Left forelimb (tissue), 1 donor: ENCODE measurements at places on chromosomes 5 and 9.

DNA sequence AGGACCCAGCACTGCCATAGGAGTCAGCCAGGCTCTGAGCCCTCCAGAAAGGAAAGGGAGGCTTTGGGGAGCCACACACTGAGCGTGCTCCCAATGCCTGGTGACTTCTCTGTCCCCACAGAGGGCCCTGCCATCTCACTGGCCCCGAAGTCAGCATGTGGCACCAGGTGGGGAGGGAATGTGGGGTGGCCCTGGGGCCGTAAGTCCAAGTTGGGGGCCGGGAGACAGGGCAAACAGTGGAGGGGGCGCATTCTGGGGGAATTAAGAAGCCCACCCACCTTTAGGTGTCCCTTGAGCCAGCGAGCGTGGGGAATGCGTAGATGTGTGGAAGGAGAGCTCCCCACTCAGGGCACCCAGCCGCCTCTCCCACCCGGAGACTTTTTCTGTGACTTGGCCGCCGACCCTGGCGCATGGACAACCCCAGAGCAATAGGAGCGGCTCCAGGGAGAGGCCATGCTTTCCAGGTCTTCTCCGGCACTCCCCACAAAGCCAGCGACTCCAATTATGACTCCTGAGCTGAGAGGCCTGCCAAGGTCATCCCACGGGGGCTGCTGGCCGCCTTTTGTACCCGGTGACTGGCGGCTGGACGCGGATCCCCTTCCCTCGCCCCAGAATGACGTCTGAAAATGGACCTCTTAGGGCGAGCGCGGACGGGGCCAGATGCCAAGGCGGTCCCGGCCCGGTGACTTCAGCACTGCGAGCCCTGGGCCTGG, 9.8 kb downstream of the IRX1 start:
- no peak for DNase-seq

DNA sequence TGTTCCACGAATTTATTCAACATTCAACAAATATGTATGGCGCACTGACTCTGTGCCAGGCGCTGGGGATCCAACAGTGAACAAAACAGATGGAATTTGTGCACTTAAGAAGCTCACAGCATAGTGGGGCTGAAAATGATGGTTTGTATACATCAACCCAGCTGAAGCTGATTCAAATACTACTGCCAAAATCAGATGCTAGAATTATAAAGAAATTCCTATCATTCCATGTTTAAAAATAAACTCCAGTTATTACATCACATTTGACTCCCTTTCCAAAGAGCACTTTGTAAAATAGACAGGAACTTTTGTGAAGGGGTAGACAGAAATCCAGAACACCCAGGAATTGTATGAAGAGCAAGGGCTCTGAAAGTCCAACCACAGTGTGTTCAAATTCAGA, 54.1 kb downstream of the ZNF608 start:
- DNase-seq: no peak

DNA sequence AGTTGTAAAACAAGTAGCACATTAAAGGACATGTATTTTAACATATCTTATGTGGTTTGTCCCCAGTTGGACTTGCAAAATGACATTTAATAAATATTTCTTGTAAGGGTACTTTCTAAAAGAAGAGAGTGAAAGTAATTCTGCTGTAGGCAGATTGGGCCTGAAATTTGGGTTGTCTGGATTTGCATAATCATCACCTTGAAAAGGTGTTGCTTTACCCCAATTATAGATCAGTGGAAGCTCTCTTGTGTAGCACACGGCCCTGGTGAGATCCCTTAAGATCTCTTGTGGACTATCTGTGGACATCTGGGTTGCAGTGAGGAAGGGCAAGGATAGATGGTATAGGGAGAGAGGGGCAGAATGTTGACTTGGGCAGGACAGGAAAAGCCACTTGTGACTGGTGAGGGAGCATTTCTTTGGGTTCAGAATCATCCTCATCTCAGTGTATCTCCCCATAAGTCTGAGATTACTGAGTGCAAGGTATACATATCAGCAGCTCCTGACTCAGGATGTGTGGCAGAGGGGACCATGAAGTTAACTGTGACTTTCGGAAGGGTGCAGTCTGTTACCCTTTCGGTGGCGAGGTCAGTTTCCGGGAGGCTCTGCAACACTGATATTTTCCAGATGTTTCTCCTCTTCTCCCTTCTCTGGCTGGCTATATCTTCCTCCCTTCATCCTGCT, 2.0 kb upstream of the TNFAIP8 start:
- no peak for DNase-seq

DNA sequence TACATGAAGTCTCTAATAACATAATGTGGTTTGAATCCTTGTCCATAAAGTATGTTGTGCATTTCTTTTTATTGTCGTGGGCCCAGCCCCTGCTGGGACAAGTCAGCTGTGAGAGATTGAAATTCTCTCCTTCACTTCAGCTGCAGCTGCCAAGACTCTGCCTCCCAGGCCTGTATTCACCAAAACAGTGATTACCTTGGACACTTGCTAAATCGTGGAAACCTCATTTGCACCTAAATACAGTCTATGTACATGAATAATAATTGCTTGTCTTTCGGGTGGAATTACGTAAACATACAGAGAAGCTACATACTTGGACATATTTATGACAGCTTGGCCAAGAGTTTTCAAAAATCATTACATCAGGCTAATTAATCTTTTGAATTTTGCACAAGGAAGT, 898.5 kb upstream of the SEMA6A start:
- DNase-seq: no peak

- DNase-seq: peak; percentile 81
Measured at GRCh38 chr9:132768932-132769905, 99.0 kb downstream of the GTF3C4 start.

DNA sequence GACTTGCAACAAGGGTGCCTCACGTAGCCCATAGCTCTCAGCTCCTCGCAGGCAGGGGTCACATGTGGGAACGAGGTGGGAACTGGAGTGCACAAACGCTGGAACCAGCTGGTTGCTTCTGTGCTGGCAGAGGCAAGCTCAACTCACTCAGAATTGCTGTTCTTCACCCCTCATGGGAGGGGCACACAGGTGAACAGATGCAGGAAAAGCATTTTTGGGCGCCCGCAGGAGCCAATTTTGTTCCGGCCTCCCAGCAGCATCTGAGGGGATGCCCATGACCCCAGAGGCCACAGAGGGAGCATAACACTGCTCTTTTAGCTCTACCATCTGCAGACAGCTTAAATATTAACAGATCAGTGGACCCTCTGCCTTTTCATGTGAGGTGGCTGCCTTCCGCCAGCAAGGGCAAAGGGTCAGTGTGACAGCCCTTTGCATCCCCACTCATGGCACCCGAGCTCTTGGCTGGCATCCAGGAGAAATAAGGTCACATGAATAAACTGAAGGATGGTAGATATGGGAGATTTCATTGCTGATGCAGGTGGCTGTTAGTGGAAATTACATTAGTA, 196.2 kb downstream of the SLCO4C1 start:
- no peak for DNase-seq

DNA sequence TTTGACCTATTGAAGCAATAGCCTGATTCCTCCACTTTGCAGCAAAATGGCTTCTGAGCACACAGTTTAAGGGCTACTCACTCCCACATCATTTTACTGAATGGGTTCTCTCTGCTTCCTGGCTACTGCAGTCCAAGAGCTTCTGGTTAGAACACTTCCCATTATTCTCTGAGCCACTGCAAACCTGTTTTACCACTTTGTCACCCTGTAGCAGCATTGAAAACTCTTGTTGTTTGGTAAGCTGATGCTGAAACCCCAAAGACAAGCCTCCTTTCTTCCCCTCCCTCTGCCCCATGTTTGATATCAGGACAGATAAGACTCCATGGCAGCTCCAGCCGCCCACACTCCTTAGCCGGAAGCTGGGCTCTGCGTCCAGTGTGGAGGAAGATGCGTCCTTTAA, 84.4 kb upstream of the RARS1 start:
- no peak for DNase-seq

DNA sequence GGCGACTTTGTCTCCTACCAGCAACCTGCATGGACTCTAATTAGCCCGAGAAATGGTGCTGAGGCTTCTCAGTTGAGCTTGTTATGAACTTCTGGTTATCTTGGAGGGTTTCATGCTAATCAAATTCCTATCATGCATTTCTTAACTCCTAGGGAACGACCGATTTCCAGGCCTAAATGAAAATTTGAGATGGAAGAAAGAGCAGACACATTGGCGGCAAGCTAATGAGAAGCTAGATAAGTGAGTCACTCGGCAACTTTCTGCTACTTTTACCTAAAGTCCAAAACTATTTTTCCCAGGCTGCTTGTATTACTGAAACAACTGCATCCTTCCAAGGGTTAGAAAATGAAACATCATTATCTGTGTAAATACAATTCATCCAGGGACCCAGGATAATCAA, 207.2 kb downstream of the DOCK8 start:
- DNase-seq: no peak

DNA sequence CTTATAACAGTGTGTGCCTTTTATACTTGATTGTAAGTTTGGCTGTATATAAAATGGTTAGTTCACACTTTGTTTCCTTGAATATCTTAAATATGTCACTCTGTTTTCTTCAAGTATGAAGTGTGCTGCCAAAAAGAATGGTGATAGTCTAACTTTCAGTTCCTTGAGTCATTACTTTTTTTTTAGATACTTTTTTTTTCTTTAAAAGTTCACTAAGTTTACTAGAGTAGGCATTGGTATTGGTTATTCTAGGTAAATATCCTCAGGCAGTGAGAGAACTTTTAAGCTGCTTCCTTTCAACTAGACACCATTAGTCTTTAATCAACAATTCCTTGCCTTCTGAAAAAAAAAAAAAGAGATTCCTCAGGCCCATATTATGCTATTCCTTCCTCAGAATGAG, 41.9 kb downstream of the SPEF2 start:
- DNase-seq: no peak

DNA sequence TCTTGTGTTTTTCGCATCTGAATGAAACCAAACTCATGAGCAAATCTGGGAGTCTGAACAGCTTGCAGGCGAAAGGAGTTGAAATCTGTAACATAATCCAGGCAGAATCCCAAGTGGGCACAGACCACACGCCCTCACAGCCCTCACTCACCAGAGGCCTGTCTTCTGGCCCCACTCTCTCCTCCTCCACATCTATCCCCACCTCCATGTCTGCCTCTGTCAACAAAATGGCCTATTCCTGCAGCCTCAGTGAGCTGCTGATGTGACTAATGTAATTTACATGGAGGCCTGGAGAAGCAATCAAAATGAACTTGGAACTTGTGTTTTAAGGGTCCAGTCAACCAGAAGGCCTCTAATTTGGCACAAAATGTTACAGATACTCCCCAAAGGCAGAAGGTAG, 136.6 kb downstream of the GNA14 start:
- DNase-seq: no peak

GRCh38 chr9:101307051-101307450, 77.8 kb downstream of the BAAT start:
- DNase-seq: no peak

DNA sequence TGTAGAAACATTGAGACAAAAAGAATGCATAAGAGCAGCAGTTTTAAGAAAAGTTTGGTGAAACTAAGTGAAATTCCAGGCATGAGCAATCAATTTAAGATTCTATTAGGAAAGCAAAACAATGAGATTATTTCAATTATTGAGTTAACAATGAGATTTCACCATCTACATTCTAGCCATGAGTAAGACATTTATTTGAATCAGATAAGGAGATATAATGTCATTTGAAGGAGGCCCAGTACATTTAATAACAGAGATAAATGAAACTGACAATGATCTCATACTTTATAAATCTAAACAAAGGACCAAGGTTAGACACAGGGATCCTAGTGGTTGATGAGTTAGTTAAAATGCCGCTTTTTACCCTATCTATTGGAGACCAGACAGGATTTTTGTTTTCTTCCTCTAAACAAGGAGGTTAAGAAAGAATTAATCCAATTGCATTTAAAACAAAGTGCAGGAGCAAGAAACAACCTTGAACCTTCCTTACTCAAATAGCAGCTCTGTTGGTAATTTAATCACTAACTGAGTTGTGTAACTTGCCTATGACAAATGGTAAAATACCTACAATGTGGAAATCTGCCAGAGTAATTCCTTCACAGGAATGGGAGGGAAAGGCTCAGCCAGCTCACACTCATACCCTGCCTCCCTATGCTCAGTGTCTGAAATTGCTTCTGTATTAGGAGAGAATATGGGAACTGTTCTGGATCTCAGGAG, 103.5 kb upstream of the NR3C1 start:
- DNase-seq: no peak

DNA sequence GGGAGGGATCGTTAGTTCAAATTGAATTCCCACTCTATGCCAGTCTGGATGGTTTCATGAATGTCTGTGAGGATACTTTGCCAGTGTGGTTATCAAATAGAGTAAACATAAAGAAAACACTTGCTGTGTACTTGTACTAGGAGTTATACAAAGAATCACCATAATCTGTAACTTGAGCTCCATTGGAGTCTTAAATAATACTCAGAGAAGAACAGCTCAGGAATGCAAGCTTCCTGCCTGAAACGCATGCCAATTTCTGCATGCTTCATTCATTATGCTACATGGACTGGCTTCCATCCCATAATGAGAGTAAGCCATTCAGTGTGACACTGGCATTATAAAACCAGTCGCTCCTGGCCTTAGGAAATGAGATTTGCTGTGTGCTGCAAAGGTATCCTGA, 351.4 kb downstream of the SEMA5A start:
- DNase-seq: no peak

- no peak for DNase-seq
Measured at GRCh38 chr9:79287708-79288290, 284.0 kb upstream of the TLE4 start.

DNA sequence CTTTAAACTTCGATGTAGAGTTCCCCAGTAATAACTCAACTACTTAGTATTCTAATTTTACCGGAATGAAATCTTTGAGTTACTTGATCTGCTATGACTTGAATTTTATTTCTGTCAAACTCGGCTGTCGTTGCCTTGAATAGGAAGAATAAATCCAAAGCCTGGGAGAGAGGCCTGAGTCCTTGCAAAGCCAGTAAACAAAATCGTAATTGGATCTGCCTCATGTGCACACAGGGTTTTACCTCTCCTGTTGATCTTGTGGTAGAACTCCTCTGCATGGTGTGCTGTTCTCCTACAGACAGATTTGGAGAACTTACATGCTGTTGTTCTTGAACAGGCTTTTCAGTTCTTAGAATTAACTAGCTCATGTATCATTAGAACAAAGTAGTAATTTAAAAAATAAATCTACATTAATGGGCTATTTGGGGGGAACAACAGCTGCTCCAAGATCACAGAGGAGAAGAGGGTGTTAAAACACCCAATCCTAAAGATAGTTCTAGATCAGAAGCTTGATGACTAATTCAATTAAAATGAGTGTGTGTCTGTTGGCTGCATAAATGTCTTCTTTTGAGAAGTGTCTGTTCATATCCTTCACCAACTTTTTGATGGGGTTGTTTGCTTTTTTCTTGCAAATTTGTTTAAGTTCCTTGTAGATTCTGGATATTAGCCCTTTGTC, 28.9 kb downstream of the HSPB3 start:
- no peak for DNase-seq

- DNase-seq: no peak
Measured at GRCh38 chr9:120186276-120186675, 393.7 kb downstream of the CDK5RAP2 start.

DNA sequence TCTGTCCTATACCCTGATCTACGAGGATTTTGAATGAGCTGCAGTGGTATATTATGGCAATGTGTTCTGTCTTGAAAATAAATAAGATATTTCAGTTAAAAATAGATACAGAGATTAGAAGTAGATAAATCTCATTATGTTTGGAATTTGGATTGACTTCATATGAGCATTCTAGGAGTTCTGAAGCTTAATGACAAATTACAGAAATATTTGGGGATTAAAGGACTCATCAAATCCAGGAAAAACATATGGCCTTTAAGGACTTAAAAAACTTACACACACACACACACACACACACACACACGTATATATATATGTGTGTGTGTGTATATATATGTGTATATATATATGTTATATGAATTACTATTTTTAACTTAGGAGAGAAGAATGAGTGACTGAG, 446.9 kb upstream of the CD180 start:
- DNase-seq: no peak
